HepG2 (cell line): ENCODE measurements at places on chromosomes 16 and 17. TPM values are rescaled to one million over a fixed set of nuclear protein-coding genes. Genes with fewer than 3 reads are reported as not detected.

The SHBG gene
- 1.6 and 4.0 TPM in 2 replicates for total RNA-seq

The PITPNM3 gene
- 0.13 and 0.28 TPM in 2 replicates for total RNA-seq

The AOC3 gene
- 8.7 and 10.4 TPM in 2 replicates for total RNA-seq

The OR1F1 gene
- not detected in 2 replicates for total RNA-seq

The RTN4RL1 gene
- not detected in 2 replicates for total RNA-seq

The C17orf113 gene
- 0.83 and 1.1 TPM in 2 replicates for total RNA-seq

The WFIKKN2 gene
- not detected in 2 replicates for total RNA-seq

The ALOX15 gene
- total RNA-seq = 0.04 TPM in 1 of 2 replicates, not detected in the other

The RHBDF1 gene
- 1.8 and 5.4 TPM in 2 replicates for total RNA-seq

The TTLL6 gene
- total RNA-seq = 0.04 TPM in 1 of 2 replicates, not detected in the other

The KRTAP17-1 gene
- not detected in 2 replicates for total RNA-seq

The CACNG5 gene
- total RNA-seq = not detected in 2 replicates

The ZG16B gene
- 1.5 and 1.8 TPM in 2 replicates for total RNA-seq

The FADS6 gene
- total RNA-seq = 0.11 TPM in 1 of 2 replicates, not detected in the other

The KCNG4 gene
- total RNA-seq = not detected in 2 replicates

The FSCN2 gene
- total RNA-seq = not detected in 2 replicates
